Aorta (tissue), 5 donors: ENCODE measurements at places on chromosomes 7 and 10. TPM values are rescaled to one million over a fixed set of nuclear protein-coding genes. Genes with fewer than 3 reads are reported as not detected.

PHKG1 gene
- total RNA-seq = 9.3 TPM

EFCAB10 gene
- total RNA-seq = not detected

ASB10 gene
- not detected for total RNA-seq

GALNT17 gene
- 5.8 TPM for total RNA-seq

DNAH11 gene
- 2.6 TPM for total RNA-seq

TMEM72 gene
- total RNA-seq = not detected

ACHE gene
- total RNA-seq = 2.0 TPM

GIMAP8 gene
- 20.0 TPM for total RNA-seq

CPN1 gene
- not detected for total RNA-seq

HEPACAM2 gene
- total RNA-seq = not detected

SPAM1 gene
- total RNA-seq = not detected

PRLHR gene
- total RNA-seq = not detected

PLXNA4 gene
- total RNA-seq = 22.7 TPM

SYCE1 gene
- 0.39 TPM for total RNA-seq

UNC5B gene
- total RNA-seq = 13.0 TPM

PPP1R17 gene
- total RNA-seq = not detected

DYNC1I1 gene
- 13.3 TPM for total RNA-seq

PRRT4 gene
- total RNA-seq = 5.8 TPM

GSAP gene
- 24.1 TPM for total RNA-seq

CLRN3 gene
- not detected for total RNA-seq

FAM180A gene
- 61.8 TPM for total RNA-seq

INPP5F gene
- total RNA-seq = 23.1 TPM

RGR gene
- total RNA-seq = not detected

HHEX gene
- total RNA-seq = 22.7 TPM

MACC1 gene
- total RNA-seq = 1.7 TPM

PRSS37 gene
- total RNA-seq = not detected

SLC26A3 gene
- not detected for total RNA-seq

CRPPA gene
- 2.4 TPM for total RNA-seq

AKR1D1 gene
- not detected for total RNA-seq

TMEM176B gene
- 85.5 TPM for total RNA-seq

SMO gene
- total RNA-seq = 7.6 TPM

NEURL1 gene
- total RNA-seq = 0.16 TPM

CTAGE4 gene
- not detected for total RNA-seq

CYP26A1 gene
- not detected for total RNA-seq

CYP3A4 gene
- not detected for total RNA-seq

WBP1L gene
- total RNA-seq = 81.1 TPM

CDNF gene
- 1.9 TPM for total RNA-seq

DRGX gene
- not detected for total RNA-seq

NRG3 gene
- total RNA-seq = 0.81 TPM

CYP2C9 gene
- total RNA-seq = not detected

TMEM273 gene
- 20.0 TPM for total RNA-seq

CCDC186 gene
- total RNA-seq = 28.0 TPM

CCDC172 gene
- total RNA-seq = not detected

OPN1SW gene
- not detected for total RNA-seq

HELLS gene
- total RNA-seq = 10.8 TPM

WDR86 gene
- total RNA-seq = 2.8 TPM

PNLIP gene
- 2.7 TPM for total RNA-seq

UNCX gene
- not detected for total RNA-seq

INPP5A gene
- 66.4 TPM for total RNA-seq

TWNK gene
- total RNA-seq = 4.6 TPM

ACSM6 gene
- not detected for total RNA-seq

WEE2 gene
- total RNA-seq = 0.12 TPM

NOLC1 gene
- total RNA-seq = 35.9 TPM

RET gene
- total RNA-seq = 0.29 TPM

CNPY1 gene
- not detected for total RNA-seq

ANKRD2 gene
- 0.39 TPM for total RNA-seq

LBX1 gene
- total RNA-seq = not detected

TRPV5 gene
- total RNA-seq = not detected
